Activated CD4-positive, alpha-beta T cell treated with anti-CD3 and anti-CD28 coated beads for 4 hours (primary cell): ENCODE measurements at places on chromosomes 3 and 15.

- no peak for DNase-seq
Observed at GRCh38 chr15:67774626-67775025, 50.7 kb upstream of the SKOR1 start.

DNA sequence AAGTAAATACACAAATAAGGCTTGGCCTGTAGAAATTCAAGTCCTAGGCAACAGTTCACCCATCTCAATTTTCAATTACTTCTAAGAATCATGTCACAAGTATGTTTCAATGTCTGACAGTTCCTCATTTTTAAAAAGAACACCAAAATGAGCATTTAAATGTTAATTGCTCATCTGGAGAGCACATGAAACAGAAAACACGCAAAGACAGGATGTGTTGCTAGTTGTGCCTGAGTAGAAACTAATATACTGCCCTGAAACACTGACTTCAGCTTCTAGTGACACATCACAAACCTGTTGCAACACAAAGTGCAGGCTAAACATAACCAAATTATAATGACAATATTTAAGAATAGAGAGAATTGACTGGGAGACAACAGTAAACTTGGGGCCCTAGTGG is 167.3 kb upstream of the THBS1 start:
- DNase-seq = no peak

GRCh38 chr15:55589287-55589686 is 1.1 kb upstream of the PYGO1 start:
- DNase-seq = no peak

- no peak for DNase-seq
Observed at GRCh38 chr3:150965436-150965835, 7.1 kb downstream of the CLRN1 start.

DNA sequence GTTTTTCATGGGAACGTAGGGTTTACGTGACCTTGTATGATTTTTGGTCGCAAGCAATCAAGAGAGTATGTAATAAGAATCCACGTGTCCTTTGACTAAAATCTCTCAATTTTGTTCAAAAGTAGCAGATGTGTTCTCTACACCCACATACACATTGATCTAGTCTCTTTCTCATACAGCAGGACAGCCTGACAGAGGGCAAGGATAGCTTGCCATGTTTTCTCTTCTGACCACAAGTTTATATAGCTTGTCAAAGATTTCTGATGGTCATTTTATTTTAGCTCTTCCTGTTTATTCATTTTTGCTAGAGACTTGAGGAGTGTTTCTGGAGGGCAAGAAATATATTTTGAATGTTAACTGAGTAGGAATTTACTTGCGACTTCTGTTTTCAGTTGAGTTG is 570.2 kb upstream of the ALCAM start:
- no peak for DNase-seq

DNA sequence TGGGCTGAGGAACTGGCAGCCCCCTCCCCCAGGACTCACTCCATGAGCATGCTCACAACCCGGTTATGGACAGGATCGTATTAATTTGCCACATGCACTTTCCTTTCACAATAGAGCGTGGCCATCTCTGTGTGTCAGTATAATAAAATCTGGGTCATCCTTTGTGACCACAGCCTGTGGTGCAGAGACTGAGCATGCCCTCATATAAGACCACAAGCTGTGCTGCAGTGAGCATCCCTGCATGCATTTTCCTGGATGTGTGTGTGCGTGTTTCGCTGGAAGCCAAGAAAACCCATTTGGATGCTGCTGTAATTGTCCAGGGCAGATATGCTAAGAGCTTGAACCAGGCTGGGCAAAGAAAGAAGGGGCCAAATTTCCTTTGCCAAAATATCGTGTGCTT is 39.7 kb downstream of the CYP11A1 start:
- no peak for DNase-seq

DNA sequence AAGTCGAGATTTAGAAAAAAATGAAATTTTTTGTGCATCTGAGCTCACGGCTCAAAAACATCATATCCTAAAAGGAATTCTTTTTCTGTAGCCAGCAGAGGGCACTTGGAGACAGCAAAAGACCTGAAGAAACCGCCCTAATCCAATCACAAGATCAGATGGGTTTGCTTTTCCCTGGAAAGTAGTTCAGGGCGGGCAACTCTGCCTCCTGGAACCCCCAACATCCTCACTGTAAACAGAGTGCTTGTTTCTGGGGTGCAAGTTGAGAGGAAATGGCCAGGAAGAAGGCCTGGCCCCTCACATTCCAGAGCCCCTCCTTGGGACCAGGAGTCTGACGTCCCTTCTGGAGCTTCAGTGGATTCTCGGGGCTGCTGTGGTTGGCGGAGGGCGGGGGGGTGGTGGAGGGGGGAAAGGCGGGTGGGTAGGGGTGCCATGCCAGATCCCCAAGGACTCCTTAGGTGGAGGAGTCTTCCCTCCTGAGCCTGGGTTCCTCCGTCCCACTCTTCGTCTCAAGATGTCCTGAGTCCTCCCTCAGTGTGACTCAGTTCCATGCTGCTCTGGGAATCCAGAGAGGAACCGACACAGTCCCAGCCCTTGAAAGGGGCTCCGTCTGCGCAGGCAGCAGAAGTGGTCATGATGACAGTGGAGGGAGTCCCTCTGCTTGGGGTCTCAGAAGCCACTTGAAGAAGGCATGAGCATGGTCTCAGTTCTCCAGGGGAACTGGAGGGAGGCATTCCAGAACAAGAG is 35.9 kb downstream of the CCK start:
- DNase-seq = no peak

- DNase-seq = no peak
Observed at GRCh38 chr3:53218131-53218530, 37.7 kb downstream of the TKT start.

DNA sequence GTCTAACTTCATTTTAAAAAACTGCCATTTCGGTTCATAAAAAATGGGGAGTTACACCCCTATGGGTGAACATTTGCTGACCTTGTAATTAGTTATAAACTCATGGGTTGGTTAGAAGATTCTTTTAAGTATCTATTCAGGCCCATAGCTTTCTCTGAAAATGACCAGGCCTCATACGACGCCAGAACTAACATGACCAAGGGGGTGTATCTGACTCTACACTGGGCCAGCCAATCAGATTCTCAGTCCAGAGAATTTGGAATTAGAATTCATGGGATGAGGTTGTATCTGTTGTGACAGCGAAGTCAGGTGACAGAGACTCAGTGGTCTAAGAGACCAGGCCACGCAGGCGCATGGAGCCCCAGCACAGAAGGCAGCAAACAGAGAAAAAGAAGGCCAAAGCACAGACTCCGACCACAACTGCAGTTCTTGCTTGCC is 981.4 kb downstream of the FHIT start:
- DNase-seq = no peak

GRCh38 chr3:189824629-189825312 is 193.6 kb downstream of the TP63 start:
- DNase-seq = no peak

DNA sequence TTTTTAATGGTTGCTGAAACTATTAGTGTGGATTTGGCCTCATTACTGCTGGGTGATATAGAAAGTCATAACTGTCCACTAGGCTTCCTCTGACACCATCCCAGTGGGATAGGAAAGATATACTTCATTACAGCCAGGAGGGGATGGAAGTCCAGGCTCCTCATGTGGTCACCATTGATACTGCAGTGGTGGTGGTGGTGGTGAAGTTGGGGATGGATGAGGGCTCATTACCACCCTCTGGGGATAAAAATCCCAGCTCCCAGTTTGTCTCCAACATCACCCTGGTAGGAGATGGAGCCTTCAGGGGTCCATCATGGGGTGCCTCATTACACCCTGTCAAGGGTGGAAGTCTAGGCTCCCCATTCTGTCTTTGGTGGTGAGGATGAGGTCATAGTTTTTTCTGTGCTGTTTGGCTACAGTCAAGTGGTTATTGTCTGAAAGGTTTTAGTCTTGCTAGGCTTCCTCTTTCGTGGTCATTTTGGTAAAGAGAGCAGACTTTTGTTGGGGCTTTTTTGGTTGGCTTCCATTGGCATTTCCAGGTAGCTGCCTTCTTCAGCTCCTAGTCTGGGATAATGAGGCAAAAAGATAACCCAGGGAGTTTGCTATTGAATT is 30.1 kb upstream of the FILIP1L start:
- no peak for DNase-seq

GRCh38 chr15:25718169-25718536 is 145.0 kb downstream of the ATP10A start:
- DNase-seq = no peak

- no peak for DNase-seq
Observed at GRCh38 chr3:50630877-50631276, 13.9 kb downstream of the MAPKAPK3 start.

DNA sequence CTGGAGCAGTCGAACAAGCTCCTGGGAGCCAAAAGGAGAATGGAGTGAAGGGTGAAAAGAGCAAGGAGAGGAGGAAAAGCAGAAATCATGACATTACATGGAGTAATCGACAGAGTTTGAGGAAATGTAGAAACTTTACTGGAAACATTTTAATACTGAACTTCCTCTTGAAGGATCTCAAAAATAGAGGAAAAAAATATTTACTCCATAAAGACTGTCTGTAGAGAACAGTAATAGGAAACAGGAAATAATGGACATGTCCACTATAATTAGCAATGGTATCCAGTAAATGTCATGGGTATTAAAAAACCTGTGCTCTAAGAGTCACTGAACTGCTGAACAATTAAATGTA is 53.0 kb downstream of the TBC1D2B start:
- no peak for DNase-seq

- no peak for DNase-seq
Observed at GRCh38 chr3:47836986-47837385, 34.0 kb downstream of the DHX30 start.

- DNase-seq = no peak
Observed at GRCh38 chr3:85003479-85003878, 44.7 kb downstream of the CADM2 start.

DNA sequence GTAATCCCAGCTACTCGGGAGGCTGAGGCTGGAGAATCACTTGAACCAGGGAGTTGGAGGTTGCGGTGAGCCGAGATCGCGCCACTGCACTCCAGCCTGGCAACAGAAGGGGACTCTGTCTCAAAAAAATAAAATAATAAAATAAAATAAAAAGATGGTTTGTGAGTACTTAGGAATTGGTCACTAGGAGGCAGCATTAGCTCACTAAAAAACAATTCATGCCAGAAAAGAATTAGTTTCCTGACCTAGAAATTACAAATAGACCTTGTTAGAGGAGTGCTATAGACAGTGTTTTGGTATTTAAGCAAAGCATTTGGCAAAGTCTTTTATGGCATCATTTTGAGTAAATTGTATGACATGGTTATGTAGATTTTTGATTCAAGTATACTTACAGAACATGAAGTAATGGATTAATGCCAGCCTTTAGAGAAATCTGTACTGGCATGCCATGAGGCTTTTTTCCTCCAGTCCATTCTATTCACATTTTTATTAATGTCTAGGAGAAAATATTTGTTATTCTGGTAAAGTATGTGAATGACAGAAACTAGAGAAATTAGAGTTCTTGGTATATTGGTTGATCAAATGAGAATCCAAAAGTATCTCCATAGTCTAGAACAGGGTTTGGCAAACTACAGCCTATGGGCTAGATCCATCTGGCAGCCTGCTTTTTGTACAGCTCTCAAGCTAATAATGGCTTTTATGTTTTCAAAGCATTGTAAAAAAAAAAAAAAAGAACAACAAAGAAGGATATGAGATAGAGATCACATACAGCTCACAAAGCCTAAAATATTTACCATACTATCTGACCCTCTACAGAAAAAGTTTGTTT is 81.6 kb downstream of the LRRC49 start:
- DNase-seq = no peak

DNA sequence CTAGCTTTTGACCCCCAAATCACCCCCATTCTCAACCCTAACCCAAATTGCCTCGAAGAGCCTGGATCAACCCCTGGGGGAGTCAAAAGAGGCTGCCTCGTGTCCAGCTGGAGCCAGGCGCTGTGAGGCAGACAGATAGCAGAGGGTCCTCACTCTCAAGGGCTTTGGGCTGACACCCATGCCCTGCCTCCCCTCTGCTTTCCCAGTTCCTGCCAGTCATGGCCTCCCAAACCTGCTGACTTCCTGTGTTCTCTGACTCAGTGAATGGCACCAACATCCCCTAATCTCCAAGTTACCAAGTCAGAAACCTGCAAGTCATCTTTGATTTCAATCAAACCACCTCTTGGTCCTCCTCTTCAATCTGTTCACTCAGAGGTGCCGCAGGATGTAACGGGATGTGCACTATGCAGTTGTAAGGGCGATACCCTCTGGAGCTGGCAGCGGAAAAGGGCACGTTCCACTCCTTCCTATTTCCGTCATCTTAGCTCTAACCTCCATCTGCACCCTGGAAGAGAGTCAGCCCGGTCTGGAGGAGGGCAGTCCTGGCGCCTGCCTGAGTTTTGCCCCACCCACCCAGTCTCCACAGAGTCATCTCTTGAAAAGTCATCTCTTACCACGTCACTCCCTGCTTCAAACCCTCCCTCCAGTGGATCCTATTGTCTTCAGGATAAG is 52.4 kb upstream of the FAM174B start:
- DNase-seq = no peak

- no peak for DNase-seq
Observed at GRCh38 chr3:20648921-20649381, 462.9 kb upstream of the SGO1 start.

DNA sequence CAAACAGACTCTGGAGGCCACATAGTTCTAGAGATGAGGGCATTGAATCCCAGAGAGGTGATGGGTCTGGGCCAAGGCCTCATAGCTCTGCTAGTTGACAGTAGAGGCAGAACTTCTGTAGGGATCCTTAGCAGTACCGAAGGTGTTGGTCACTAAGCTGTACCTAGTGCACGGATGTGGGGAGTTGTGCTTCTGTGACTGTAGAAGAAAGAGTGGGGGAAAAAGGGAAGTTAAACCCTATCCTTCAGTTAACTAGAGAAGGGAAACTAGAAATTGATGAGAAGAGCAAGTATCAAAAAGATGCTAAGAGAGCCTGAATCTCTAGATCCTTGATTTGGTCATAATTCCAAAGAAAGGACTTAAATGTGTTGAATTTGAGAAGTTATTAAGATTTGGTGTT is 186.7 kb downstream of the NFKBIZ start:
- no peak for DNase-seq

GRCh38 chr3:129416415-129416814 is 12.0 kb downstream of the EFCAB12 start:
- DNase-seq = no peak

DNA sequence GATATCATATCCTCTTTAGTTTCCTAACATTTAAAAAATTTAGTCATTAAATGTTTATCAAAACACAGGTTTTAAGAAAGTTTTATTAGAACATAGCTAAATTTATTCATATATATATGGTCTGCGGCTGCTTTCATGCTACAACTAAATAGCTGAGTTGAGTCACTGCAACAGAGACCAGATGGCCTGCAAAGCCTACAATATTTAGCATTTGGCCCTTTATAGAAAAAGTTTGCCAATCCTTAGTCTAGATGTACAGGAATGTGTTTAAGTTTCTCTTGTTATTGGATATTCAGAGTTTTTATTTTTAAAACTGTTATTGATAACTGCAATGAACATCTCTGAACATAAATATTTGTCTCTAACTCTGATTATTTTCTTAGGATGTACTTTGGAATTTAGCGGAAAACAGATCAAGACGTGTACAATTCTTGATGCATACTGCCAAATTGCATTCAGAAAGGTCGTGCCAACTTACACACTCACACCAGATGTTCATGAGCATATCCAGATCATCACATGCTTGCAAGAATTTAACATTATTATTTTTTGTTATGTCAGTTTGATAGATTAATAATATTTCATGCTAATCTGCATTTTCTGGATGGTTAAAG is 157.9 kb downstream of the STAC start:
- no peak for DNase-seq
